CD4-positive, alpha-beta T cell treated with Interleukin-4 for 4 hours (primary cell): ENCODE measurements at places on chromosomes 3 and 15.

DNA sequence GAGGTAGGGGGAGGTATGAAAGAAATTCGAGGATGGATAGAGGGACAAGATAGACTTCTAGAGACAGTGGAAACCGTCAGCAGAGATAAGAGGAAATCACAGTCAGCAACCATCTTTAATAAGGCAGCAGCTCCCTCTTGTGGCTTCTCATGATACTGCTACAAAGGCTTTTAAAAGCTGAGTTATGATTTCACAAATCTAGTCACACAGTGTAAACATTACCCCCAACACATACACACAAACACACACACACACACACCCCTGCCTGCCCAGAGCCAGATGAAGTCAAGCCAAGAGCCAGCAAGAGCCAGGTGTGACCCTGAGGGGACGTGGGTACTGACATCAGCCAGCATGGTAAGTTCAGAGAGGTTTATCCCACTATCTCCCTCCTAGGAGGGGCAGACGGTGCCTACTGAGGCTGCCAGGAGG, 18.9 kb upstream of the TGM5 start:
- peak; percentile 66 for DNase-seq

DNA sequence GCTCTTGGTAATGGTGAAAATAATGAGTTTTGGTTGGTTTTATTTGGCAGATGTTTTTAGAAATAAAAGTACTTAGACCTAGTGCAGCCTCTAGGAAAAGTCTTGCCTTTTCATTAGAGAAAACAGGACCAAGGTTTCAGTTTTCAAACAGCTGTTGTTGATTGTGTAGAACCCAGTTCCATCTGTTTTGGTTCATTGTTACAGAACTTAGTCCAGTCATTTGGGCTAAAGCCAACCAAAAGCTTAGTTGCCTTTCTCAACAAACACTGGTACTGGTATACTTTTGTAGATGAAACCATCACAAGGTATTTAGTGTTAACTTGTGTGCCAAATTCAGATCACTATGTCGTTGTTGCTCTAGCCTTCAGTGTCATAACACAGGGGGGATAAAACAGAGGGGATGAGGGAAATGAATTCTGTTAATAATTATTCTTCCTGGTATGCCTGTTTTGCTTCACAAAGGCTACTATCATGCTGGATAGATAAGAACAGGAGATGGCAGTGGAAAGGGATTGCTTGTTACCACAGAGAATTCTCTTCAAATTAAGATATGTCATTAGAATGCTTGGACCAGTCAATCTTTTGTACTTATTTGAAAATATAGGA, 12.6 kb upstream of the APH1B start:
- no peak for DNase-seq

DNA sequence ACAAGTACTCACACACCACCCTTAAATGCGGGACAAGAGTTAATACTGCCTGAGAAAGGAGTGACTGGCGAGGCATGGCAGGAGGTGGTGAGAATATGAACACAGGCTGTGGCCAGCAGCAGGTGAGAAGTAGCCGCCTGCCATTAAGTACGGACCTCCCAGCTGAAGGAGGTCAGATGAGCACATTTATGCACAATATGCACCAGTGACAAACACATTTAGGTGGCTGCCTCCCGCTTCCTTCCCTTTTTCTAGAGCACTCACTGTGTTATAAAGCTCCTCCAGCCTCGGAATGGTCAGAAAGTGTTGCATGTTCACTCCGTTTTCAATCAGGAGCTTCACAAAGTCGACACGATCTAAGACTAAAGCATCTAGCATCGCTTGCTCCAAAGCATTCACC, 52.4 kb downstream of the TRPM1 start:
- no peak for DNase-seq

DNA sequence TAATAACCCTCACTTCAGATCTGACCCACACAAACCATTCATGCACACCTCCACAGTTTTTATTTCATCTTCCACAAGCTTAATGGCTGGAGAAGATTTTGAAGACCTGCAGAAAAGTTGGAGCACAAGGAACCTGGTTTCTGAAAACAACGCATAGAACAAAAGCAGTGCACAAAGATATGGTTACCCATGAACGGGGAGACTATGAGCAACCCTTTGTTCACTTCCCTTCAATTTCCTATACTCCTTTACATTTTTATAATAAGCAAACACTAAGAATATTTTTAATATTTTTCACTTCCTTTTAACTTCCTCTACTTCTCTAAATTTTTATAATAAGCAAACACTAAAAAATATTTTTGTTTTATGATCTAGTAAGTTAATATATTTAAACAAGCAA, 103.5 kb upstream of the UBE2E2 start:
- no peak for DNase-seq

DNA sequence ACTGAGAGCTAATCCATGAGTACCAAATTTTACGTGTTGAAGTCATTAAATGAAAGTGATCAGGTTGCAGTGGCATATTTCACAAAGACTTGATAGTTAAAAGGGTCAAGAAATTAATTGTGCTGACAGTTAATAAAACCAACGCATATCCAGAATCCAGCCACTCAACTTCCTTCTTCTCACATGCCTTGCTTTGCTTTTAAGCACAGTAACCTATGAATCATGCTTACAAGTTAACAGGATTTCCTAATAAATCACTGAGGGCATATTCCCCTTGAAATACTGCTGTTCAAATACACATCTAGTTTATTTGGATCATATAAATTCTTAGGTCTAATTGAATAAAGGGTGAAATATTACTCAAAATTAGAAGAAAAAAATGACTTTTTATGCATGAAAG, 801.5 kb upstream of the EPHA6 start:
- DNase-seq = no peak

DNA sequence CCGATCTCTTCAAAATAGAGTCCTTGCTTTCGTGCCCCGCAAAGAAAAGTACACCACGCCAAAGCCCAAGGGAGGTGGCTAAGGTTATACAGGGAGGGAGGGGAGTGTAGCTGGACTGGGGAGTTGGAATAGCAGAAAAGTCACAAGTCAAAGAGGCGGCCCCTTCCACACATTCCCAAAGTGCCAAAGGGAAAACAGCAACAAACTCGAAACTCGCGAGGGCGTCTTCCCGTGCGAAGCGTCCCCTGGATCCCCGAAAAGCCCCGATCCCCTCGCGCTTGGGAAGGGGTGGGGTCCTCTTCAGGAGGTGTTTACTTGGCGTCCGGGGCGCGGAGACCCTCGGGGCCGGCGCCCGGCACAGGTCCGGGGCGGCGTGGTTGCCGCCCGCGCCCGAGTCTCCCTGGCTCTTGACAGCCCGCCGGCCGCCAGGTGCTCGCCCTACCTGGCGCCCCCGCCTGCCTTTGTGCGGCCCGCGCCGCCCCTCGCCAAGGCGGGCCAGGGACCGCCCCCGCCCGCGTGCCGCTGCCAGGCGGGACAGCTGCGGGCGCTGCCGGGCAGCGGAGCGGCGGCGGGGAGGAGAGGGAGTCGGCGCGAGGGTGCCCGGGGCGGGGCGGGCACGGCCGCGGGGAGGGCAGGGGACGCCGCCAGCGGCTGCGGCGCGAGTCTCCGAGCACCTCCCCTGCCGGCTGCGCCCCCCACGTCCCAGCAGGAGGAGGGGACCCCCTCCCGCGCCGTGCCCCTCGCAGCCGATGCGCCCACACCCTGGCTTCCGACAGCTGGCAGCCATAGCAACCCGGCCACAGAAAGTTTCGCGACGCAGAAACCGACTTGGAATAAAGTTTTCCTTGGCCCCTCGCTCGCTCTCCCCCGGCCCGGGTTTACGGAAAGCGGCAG, 966 bp downstream of the MYO1E start:
- DNase-seq = no peak

DNA sequence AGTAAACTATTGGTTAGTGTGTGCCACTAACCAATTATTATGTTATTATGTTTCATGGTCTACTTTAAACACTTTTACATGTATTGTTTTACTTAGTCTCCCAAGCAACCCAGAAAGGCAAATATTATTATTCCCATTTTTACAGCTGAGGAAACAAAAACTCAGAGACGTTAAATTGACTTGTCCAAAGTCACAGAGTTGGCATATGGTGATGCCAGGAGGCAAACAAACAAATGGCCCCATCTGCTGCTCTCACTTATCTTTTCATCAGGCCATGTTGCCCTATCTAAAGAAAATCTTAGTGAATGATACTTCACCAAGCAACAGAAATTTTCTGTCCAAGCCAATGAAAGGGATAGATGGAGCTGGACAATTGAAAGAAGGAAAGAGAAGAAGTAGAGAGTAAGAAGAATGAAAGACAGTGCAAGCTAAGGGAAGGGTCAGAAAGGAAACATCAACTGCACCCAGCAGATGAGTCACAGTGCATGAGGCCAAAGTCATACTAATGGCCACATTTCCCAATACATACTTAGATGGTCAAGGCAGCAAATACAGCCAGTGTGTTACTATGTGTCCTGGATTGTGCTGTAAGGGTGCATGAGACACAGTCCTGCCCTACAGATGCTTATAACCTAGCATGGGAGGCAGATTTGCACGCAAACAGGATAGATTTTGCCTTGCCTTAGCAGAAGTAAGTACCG, 266.9 kb downstream of the KCNMB2 start:
- no peak for DNase-seq

GRCh38 chr3:22988566-22988965, 214.6 kb upstream of the UBE2E2 start:
- no peak for DNase-seq

GRCh38 chr3:50374363-50375257, 15.3 kb upstream of the TMEM115 start:
- no peak for DNase-seq

- DNase-seq = no peak
These were observed 37.3 kb downstream of the FSD2 start for GRCh38 chr15:82768414-82769054.

GRCh38 chr3:180250172-180250571, 213.4 kb upstream of the PEX5L start:
- no peak for DNase-seq

GRCh38 chr15:58770519-58770856, 614 bp upstream of the MINDY2 start:
- DNase-seq = peak; percentile 34

GRCh38 chr3:56456117-56456516, 12.2 kb downstream of the ERC2 start:
- no peak for DNase-seq

DNA sequence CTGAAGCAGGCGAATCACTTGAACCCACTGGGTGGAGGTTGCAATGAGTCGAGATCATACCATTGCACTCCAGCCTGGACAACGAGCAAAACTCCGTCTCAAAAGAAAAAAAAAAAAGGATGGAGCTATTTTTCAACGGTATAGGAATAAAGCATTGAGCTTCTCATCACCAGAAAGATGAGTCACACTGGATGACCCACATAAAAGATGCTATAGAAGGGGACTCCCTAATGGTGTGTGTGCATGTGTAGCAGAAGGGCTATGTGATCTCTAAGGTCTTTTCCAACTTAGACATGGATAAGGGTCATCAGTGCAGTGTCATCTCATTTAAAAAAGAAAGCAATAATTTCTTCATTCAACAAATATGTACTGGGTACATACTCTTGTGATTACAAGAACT, 476.0 kb downstream of the MFSD1 start:
- no peak for DNase-seq

GRCh38 chr15:31367730-31368344, 41.2 kb downstream of the KLF13 start:
- DNase-seq = peak; percentile 33

- no peak for DNase-seq
These were observed 60.2 kb downstream of the TMEM44 start for GRCh38 chr3:194572944-194573491.

- DNase-seq = no peak
These were observed 82.6 kb downstream of the LRRK1 start for GRCh38 chr15:101001796-101002195.

DNA sequence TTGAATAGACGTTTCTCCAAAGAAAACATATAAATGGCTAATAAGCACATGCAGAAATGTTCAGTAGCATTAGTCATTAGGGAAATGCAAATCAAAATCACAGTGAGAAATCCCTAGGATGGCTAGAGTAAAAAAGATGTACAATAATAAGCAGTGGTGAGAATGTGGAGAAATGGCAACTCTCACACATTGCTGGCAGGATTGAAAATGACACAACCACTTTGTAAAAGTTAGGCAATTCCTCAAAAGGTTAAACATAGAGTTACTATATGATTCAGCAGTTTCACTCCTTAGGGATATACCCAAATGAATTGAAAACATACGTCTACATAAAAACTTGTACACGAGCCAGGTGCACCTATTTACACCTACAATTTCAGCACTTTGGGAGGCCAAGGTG, 108.7 kb downstream of the ITPR1 start:
- no peak for DNase-seq

DNA sequence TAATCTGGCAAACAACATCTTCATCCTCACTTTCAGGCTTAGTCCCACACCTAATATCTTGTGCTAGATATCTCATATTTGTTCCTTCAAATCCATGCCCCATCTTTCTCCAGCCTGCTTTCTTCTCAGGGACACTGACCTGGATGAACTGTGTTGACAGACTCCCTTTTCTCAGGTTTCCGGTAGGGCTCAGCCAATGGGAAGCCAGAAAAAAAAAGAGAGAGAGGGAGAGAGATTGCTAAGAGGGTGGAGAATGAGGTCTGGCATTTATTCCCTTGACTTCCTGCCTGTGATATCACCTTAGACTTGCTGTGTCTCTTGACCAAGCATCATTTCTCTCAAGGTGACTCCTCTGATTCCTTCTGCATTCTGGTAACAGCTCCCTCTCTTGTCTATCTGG, 145.6 kb upstream of the ABI3BP start:
- DNase-seq = no peak

DNA sequence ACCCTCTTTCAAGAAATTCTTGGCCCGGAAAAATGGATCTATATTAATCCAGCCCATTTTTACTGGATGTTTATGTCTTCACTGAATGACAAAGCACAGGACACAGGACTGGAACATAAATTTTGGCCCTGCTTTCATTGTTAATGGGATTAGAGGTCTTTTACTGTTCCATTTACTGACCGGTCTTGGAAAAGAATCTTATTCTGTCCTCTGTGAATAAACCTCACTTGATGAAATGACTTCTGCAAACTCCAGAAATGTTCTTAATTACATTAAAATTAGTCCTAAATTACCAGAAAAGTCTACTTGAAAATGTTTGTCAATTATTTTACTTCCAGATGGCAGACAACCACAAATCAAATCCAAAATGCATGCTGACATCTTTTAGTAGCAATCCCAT, 79.3 kb upstream of the SLC24A5 start:
- DNase-seq = no peak

GRCh38 chr3:71890356-71890931, 105.5 kb upstream of the PROK2 start:
- DNase-seq = no peak

DNA sequence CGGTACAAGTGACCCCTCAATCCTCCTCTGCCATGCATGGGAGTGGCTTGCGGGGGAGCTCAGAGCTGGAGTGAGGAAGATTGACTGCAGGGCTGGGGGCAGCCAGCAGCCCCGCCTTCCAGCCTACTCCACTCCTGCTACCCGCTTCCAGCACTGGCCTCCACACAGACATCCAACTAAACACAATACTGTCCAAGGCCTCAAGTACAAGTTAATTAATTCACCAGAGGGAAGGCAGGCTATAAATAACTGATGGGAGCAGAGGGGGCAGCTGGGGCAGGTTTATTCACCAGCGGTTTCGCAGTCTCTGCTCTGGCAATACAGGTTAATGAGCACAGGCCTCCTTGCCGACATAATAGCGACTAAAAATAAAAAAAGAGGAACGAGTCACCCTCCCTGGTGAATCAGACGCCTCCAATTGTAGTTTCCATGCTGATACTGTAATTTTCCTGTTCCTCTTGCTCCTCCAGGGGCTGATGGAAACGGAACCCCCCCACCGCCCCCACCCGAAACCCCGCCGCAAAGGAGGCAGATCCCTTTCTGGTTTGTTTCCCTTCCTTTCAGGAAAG, 166.4 kb upstream of the TLE3 start:
- no peak for DNase-seq
